C1 segment of cervical spinal cord (tissue), 14 donors: ENCODE measurements at places on chromosomes 13 and 19.

GRCh38 chr13:101529422-101529821 lies 76.9 kb downstream of the ITGBL1 start:
- DNase-seq = no peak

GRCh38 chr13:105920370-105920769 lies 615.1 kb downstream of the EFNB2 start:
- DNase-seq = no peak

DNA sequence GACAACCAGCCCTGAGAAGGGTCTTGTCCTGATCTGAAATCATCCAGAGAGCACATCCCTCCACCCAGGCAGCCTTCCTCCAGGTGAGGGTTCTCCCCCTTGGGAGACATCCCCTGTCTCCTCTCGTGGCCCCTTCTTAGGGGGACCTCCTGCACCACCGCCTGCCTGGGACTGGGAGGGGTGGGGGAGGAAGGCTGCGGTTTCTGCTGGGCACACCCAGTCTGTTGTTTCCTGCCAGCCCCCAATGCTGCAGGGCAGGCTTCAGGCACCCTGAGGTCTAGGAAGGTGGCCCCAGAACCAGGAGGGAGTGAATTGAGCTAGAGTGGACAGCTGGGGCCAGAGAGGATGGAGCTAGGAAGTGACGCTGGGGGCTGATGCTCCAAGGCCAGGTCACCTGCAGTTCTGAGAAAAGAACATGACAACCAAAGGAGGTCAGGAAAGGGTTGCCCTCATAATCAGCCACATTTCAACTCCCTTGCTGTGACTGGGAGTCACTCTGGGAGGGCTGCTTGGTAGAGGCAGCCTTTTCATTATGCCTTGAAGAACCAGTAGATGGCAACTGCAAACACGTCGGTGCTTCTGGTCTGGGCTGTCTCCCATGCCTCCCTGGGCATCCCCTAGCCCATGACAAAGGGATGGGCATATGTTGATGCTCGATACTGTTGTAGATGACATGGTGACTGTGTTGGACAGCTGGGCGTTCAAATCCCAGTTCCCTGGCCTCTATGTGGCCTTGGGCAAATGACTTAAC lies 1.4 kb downstream of the ARHGEF18 start:
- no peak for DNase-seq

DNA sequence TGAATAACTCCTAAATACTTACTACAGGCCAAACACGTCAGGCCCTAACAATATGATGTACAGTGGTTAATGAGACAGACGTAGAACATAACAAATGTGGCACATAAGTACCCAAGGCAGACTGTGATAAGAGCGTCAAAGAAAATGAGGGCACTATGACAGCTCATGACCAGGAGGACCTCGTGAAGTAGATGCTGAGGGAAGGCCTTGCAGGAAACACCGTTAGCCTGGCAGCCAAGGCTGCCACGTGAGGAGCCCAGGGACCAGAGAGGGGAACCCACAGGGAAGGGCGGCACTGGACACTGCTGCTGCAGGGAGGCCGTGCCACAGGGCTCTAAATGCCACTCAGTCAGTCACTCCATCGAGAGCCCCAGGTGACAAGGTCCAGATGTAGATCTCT lies 5.7 kb downstream of the TUBGCP3 start:
- DNase-seq = no peak

- no peak for DNase-seq
Measured at GRCh38 chr13:32538143-32538620, 413 bp downstream of the N4BP2L2 start.

DNA sequence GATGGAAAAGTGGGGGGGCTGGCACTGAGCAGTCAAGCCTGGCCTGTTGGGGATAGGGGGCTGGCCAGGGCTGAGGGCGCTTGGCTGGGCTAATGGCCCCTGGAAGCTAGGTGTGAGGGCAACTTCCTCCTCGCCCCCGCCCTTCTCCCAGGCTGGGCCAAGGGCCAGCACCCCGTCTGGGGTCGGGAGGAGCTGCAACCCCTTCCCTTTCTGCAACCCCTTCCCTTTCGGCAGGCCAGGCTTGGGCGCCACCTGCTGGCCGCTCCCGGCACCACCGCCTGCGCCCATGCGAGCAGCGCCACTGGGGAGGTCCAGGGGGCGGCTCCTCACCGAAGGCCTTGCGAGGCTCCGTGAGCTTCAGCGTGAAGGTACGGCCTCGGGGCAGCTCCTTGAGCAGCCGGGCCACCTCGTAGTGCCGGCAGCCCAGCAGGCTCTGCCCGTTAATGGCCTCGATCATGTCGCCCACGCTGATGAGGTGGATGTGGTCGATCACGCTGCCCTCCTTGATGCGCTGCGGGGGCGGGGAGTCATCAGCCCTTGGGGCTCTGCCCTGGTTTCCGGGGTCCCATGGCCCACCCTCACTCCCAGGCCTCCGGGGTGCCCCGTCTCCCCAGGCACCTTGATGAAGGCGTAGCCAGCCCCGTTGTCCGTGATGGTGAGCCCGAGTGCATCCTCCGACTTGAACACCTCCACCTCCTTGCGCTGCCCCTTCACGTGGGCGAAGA lies 5.0 kb upstream of the PTGER1 start:
- no peak for DNase-seq
